NCI-H187 treated with DMSO at 0.1 percent for 48 hours (cell line): ENCODE measurements at places on chromosomes 5 and 9.

DNA sequence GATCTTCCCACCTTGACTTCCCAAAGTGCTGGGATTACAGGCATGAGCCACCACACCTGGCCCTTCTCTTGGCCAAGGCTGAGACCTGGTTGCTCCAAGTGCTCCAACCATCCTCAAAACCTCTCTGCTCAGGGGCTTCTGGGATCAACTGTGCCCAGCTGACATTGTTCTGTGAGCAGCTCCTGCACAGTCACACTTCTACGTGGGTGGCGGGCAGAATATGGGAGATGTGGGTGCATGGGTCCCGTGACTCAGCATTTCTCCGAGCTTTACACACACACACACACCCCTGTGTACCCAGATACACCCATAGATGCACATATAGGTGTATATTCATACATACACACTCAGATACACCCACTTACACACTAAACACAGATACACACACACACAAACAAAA lies 10.5 kb upstream of the MYORG start:
- DNase-seq: no peak

- DNase-seq: no peak
Measured at GRCh38 chr9:133506653-133507038, 18.1 kb downstream of the MYMK start.

GRCh38 chr9:90287567-90288274 lies 354.9 kb downstream of the DIRAS2 start:
- DNase-seq: no peak

- no peak for DNase-seq
Measured at GRCh38 chr5:32471784-32472183, 27.2 kb upstream of the ZFR start.

- DNase-seq: no peak
Measured at GRCh38 chr9:95350266-95350665, 32.8 kb upstream of the FANCC start.

GRCh38 chr5:17966640-17967402 lies 332.6 kb downstream of the TAF11L14 start:
- no peak for DNase-seq

DNA sequence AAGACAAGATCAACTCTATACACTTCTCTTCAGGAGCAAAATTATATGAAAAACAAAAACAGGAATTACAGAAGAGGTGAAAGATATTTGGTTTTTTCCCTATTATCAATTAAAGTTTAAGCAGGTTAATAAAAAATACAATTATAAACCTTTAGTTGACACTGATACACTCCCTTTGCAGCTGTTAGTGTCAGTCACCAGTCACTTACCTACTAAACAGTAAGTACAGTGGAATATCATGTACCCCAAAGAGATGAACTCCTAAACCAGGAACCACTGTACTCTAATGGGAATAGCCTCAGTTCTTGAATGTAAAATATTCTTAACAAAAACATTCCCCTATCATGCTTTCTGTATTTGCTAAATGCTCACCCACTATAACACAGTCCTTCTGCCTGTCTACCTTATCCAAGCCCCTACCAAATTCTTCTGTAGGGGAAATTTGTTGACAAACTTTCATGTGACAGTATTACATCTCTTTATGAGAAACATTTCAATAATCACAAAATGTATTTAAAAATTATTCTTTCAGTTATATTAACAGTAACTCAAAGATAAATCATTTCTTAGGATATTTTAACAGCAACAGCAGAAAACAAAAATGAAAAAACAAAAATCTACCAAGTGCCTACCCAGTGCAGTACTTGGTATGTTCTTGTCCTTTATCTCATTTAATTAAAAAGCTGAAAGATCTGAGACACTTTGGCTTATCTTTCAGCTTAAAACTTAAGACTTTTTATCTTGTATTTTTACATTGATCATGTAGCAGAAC lies 212.8 kb downstream of the MLLT3 start:
- no peak for DNase-seq

- DNase-seq: no peak
Measured at GRCh38 chr5:79794347-79794746, 104.7 kb downstream of the CMYA5 start.

DNA sequence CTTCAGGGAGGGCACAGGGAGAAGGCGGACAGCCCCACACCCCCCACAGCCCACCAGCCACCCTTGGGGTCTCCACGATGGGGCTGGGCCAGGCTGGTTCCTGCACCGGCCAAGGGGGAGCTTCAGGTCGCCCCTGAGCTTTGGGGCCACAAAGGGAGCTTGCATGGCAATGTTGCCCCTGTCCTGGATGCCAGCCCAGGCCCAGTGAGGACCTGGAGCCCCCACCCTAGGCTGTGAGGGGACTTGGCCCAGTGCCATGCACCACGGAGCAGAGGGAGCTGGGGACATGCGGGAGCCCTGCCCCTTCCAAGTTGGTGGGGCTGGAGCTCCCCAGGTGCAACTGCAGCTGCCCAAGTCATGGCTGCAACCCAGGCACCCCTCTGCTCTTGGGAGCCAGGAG lies 18.4 kb downstream of the TMEM38B start:
- DNase-seq: no peak

- DNase-seq: no peak
Measured at GRCh38 chr9:26955222-26955903, 849 bp upstream of the IFT74 start.

GRCh38 chr5:65742565-65743231 lies 20.7 kb downstream of the NLN start:
- DNase-seq: no peak

- DNase-seq: no peak
Measured at GRCh38 chr9:23232831-23233230, 593.2 kb downstream of the ELAVL2 start.

DNA sequence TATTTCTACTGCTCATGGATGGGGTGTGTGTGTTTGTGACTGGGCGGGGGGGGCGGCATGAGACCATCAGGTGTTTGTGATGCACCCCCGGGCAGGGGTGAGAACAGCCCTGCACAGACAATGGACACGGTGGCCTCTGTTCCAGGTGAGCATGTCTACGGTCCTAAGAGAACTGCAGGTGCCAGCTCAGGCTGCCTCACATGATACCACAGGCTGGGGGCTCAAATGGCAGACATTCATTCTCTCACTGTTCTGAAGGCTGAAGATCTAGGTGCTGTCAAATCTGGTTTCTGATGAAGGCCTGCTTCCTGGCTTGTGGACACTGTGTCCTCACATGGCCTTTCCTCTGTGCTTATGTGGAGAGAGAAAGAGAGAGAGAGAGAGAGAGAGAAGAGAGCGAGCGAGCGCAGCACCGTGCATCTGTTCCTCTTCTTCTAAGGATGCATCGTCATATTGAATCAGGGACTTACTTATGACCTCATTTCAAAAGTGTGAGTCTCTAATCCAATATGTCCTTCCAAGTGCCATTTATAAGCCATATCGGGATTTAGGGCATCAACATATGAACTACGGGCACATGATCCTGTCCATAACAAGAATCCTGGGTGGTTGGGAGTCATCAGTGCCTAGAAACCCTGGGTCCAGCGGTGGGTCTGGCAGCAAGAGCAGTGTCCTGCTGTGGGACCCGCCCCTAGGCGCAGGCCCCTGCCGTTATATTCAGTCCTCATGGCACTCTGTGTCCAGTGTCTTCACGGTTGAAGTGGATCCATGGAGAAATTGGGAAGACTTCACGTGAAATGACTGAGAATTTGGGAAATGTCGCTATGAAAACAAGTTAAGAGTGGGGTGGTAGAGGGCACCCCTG lies 42.5 kb downstream of the NXNL2 start:
- DNase-seq: no peak

DNA sequence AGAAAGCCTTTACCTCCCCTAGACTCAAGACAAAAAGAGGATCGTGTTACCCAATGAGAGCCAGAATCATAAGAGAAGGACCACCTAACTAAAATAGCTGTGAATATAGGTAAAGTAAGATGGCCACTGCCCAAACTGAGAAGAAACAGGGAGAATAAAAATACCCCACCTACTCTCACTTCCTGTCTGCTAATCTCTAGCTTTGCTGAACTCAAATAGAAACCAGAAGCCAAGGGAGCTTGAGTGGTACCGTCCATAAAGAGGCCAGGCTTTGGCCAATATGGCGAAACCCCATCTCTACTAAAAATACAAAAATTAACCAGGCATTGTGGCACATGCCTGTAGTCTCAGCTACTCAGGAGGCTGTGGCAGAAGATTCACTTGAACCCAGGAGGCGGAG lies 123.0 kb upstream of the FST start:
- no peak for DNase-seq

DNA sequence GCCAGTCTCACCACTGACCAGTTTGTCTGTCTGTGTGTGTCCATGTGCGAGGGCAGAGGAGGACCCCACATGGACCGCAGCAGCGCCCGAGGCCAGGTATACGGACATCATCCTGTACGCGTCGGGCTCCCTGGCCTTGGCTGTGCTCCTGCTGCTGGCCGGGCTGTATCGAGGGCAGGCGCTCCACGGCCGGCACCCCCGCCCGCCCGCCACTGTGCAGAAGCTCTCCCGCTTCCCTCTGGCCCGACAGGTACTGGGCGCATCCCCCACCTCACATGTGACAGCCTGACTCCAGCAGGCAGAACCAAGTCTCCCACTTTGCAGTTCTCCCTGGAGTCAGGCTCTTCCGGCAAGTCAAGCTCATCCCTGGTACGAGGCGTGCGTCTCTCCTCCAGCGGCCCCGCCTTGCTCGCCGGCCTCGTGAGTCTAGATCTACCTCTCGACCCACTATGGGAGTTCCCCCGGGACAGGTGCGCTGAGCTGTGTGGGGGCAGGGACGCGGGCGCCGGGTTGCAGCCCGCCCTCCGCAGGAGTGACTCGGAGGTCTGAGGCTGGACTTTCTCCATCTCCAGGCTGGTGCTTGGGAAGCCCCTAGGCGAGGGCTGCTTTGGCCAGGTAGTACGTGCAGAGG lies 6.5 kb downstream of the FGFR4 start:
- DNase-seq: no peak
